Neuronal stem cell (in vitro differentiated cells): ENCODE measurements at places on chromosomes 7 and 10.
A peak's percentile ranks its signal among the peaks of the same experiment; 100 is the strongest.

DNA sequence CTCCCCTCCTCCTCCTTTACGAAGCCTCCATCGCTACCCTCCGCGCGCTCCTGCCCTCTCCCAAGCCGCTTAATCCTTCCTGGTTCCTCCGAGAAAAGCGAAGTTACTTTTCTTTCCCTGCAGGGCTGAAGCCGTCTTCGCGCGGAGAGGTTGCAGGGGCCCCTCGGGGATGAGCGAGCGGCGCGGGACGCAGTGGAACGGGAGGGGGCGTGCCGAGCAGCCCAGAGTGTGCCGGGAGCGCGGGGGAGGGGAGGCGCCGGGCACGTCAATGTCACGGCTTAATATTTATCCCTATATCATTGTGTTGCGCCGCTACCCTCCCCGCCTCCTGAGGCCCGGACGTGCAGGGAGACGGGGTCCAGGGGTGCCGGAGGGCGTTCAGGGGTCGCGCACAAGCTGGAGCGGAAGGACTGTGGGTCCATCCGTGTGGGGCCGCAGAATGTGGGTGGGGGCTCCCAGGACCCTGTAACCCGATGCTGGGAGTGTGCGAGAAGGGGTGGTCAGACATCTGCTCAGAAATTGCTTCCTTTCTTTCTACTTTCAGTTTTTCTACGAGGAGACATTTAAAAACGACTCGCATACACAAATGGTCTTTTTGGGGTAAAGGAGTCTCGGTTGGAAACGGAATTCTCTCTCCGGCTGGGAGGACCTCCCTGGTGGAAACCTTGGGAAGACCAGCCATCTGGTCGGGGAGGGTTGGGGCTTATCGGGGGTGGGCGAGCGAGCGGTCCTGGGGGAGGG is 2.4 kb downstream of the CDK6 start:
- H3K36me3 ChIP-seq, result peaks cover 33% of the 10 kb centered on the region
- peak overlapping the region; percentile 72 for H3K4me3 ChIP-seq
- peak overlapping the region; percentile 74 for H3K27ac ChIP-seq
- no peak for DNase-seq
- H3K27me3 ChIP-seq, result peaks cover 13% of the 10 kb centered on the region

- H3K27ac ChIP-seq, result no peak overlapping the region
- DNase-seq, result no peak
- H3K27me3 ChIP-seq, result no peaks in the 10 kb centered on the region
- no peak overlapping the region for H3K4me3 ChIP-seq
- peaks cover 21% of the 10 kb centered on the region for H3K36me3 ChIP-seq
- H3K4me1 ChIP-seq, result no peaks in the 10 kb centered on the region
These were observed 26.9 kb downstream of the SFXN4 start for GRCh38 chr10:119138346-119139306.

- H3K27me3 ChIP-seq, result no peaks in the 10 kb centered on the region
- H3K4me3 ChIP-seq, result peak overlapping the region; percentile 82
- peaks cover 13% of the 10 kb centered on the region for H3K4me1 ChIP-seq
These were observed 507 bp downstream of the STN1 start for GRCh38 chr10:103917302-103918052.

DNA sequence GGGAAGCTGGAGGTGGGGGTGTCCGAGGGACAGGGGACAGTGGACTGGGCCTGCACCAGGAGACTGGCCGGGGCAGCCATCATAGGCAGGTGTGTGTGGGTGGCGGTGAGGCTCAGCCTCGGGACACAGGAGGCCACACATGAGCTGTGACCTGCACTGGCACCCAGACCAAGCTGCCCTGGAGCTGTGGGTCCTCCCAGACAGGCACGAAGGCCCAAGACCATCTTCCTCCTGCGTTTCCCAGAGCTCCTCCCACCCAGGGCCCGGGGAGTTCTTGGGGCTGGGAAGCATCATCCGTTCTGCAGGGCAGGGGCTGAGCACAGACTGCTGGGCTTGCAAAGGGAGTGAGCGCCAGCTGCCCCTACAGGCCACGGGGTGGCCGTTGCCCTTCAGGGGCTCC is 87.4 kb downstream of the PDGFA start:
- peaks cover 4% of the 10 kb centered on the region for H3K4me1 ChIP-seq
- H3K27ac ChIP-seq, result no peak overlapping the region
- no peak for DNase-seq
- H3K27me3 ChIP-seq, result peaks cover 15% of the 10 kb centered on the region

DNA sequence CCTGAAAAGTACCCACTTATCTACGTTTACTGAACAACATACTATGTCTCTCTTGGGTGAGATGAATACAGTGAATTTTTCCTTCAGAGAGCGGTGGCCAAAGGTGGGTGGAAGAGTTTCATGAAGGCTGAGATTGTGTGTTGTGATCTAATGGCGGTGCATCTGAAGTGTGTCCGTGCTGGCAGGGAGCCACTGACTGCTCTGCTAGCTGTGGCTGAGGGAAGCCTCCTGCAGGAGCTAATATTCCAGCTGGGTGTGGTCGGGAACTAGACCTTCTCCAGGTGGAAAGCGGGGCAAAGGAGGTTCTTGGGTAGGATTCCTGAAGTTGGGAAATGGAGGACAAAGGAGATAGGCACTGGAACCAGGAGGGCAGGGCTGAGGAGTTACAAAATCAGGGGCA is 69.2 kb upstream of the GRB10 start:
- no peaks in the 10 kb centered on the region for H3K27me3 ChIP-seq
- no peak for DNase-seq
- H3K4me3 ChIP-seq, result no peak overlapping the region
- H3K4me1 ChIP-seq, result no peaks in the 10 kb centered on the region
- H3K36me3 ChIP-seq, result no peaks in the 10 kb centered on the region

- H3K36me3 ChIP-seq, result peaks cover 94% of the 10 kb centered on the region
- H3K27me3 ChIP-seq, result no peaks in the 10 kb centered on the region
- DNase-seq, result no peak
- H3K4me1 ChIP-seq, result no peaks in the 10 kb centered on the region
These were observed 32.3 kb downstream of the SUV39H2 start for GRCh38 chr10:14910953-14911352.

- no peak overlapping the region for H3K4me3 ChIP-seq
- peaks cover 23% of the 10 kb centered on the region for H3K27me3 ChIP-seq
- peaks cover 2% of the 10 kb centered on the region for H3K4me1 ChIP-seq
- H3K27ac ChIP-seq, result no peak overlapping the region
These were observed 6.5 kb upstream of the CHST3 start for GRCh38 chr10:71957546-71958275.

DNA sequence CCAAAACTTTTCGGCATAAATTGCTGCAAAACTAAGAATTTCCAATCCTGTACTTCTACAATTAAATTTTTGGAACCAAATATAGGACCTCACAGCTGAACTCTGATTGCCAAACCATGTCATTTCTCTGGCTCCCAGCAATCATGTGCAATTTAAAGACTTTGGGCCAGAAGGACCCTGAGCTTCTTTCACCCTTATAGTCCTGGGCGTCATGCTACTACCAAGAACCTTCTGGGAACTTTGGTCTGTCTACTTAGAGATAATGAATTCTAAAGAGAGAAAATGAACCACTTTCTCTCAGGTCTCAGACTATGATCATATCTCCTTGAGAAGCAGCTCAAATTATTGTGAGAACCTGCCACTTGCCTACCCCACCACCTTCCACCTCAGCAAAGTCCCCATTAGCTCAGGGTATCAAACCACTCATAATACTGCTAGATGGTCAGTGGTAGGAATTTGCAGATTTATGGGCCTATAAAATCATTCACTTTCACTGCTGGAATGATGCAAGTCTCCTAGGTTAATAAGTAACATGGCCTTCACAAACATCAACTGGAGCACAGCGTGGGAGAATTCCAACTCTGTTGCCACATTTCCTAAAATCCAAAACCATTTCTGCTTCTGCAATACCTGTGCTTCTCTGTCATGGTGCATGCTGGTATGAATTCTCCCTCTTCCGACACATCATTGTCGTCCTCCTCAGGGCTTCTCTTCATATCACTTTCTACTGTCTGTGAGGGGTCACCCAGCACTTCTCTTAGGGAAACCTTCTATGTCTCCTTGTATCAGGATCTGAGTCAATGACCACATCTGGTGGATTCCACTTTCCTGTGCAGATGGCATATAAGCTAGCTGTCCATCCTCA is 6.6 kb upstream of the WDR91 start:
- H3K27ac ChIP-seq, result no peak overlapping the region
- no peaks in the 10 kb centered on the region for H3K27me3 ChIP-seq
- H3K4me1 ChIP-seq, result no peaks in the 10 kb centered on the region
- no peak for DNase-seq
- H3K36me3 ChIP-seq, result no peaks in the 10 kb centered on the region

- peaks cover 28% of the 10 kb centered on the region for H3K36me3 ChIP-seq
- peaks cover 5% of the 10 kb centered on the region for H3K4me1 ChIP-seq
- H3K27me3 ChIP-seq, result no peaks in the 10 kb centered on the region
- peak overlapping the region; percentile 70 for H3K27ac ChIP-seq
- H3K4me3 ChIP-seq, result peak overlapping the region; percentile 99
- no peak for DNase-seq
These were observed 518 bp downstream of the WAPL start for GRCh38 chr10:86520871-86521677.
